Stimulated activated CD4-positive, alpha-beta T cell treated with anti-CD3 and anti-CD28 coated beads, Interleukin-2, amount 100 ng/mL, for 24 hours (primary cell): ENCODE measurements at places on chromosomes 16 and 17.

DNA sequence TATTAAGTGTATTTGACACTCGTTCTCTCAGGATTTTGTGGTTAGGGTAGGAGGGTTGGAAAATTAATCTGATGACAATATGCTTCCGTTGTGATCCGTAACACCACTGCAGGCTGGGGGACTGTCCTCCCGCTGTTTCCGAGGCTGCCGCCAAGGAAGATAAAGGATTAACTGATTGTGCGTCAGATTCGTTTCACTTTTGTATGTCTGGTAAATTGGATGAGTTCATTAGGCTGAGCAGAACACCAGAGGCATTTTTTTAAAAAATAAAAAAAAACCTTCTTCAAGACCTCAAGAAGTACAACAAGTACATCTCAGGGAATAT, 486.7 kb upstream of the SALL1 start:
- DNase-seq, result no peak

DNA sequence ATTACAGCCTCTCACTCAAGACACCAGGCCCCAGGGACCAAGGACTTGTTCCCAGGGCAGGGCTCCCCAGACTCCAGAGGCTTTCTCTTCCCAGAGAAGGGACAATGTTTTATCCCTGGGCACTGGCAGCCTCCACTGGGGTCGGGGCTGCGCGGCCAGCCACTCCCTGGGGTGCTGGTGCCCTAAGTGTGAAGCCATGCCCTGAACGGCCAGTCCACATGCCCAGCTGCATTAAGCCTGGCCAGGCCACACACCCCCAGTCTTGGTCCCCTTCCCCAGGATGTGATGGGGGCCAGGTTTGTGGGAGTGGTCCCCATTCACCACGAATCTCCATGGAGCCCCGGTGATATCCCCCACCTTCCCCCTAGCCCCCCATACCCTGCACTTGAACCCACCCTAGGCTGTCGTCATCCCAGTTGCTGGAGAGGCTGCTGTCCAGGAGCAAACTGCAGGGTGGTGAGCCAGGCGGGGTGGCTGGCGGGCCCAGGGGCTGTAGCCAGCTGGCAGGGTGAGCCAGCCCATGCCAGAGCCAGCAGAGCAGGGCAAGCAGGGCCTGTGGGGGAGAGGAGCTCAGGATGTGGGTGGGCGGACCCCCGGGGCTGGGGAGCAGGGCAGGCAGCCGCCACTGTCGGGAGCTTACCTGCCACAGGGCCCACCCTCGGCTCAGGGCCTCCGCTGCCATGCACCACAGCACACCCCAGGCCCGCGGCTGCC, 4.6 kb downstream of the PAQR4 start:
- no peak for DNase-seq

GRCh38 chr16:53968454-53968853, 264.5 kb downstream of the FTO start:
- DNase-seq, result no peak

GRCh38 chr17:6681176-6681575, 29.6 kb downstream of the C17orf100 start:
- DNase-seq, result no peak

DNA sequence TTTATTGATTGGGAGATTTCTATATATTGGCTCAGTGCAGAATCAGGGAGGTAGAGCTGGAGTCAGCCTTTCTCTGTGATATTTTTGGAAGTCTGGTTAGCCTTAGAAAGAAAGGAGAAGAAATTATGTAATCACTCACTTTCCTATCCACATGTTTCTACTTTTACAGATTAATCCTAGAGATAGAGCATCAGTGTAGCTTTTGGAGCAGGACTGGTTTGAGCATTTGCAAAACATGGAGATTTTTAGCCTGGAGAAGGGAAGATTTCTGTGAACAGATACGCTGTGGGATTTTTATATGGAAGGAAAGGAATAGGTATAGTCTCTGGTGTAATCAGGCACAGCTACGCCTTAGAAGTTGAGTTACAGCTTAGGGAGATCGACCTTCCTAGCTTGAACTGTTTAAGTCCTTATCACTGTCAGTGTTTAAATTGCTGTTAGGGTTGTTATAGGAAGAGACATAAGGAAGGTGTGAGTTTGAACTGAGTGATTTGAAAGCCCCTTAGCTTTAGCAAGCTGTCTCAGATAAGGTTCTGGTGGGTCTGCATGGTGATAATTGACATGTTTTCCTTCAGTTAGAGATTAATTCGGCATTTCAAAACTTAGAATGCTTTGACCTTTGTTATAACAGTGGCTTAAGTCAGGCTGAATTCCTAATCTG, 20.5 kb downstream of the METTL9 start:
- no peak for DNase-seq

DNA sequence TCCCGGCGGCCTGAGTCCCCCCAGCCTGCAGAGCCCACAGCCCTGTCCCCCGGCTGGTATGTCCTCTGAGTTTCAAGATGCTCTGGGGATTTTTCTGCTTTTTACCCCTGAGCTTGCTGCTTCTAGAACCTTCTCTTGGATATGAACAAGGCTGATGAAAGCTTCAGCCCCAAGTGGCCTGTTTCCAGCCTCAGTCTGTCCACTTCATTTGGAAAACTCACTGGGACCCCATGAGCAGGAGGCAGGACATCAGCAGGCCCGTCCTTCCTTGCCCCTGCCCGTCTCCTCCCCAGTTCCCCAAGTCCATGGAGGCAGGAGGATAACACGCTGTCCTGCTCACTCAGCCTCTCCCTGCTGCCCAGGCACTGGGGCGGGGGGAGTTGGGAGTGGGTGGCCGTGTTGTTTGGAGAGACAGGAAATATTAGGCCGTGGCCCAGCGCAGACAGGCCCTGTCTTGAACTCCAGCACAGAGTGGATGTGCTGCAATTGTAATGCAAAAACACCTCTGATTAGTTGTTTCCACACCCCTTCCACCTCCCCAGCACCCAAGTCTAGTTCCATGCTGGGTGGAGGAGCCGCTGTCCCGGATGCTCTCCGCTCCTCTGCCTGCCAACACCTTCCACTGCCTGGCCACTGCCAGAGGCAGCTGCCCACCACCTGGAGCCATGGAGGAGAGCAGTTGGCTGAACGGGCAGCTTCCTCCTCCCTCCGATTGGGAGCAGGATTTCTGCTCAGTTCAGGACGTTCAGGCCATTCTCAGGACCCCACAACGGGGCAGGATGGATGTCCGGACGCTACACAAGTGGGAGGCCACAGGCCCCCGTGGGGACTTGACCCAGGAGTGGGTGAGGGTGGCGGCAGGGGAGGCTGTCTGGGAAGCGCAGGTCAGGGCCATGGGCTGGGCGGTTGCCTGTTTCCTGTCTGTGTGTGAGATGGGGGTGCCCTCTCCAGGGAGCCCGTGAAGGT, 216.9 kb upstream of the GSE1 start:
- no peak for DNase-seq

- DNase-seq, result no peak
Measured at GRCh38 chr17:78802008-78802407, 19.9 kb upstream of the CYTH1 start.

DNA sequence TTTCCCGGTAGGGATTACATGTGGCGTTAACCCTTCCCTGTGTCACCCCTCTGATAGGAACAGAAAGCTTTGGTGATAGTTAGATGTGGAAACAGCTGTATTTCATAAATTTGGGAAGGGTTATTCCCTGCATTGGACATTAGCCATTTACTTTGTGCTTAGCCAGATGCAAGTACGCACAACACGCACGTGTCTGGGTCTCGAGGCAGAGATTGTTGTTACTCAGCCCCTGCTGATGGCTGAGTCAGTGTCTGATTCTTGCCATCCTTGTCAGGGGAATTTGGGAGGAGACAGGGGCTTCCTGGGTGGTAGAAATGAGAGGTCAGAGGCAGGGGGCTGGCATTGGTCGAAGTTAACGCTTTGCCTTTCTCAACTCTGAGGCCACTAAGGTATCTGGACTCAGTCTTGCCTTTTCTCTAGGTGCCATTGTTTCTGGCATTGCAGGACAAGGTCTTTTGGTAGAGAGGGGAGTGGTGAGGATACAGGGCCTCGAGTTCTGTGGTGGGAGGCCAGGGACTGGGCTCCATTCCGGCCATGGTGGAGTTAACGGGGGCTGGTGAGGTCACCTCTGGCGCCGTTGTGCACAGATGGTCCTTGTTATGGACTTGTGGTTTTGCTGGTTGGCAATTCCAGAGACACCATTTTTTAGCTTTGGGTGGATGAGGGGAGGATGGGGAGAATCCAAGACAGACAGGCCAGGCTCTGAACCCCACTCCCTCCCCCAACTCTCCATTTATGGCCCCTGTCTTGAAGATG, 8.2 kb downstream of the MMP2 start:
- DNase-seq, result no peak

GRCh38 chr16:23642246-23642774, 1.0 kb downstream of the DCTN5 start:
- no peak for DNase-seq
